ENCODE measurements at places on chromosomes 2 and 18.
A peak's percentile ranks its signal among the peaks of the same experiment; 100 is the strongest.

DNA sequence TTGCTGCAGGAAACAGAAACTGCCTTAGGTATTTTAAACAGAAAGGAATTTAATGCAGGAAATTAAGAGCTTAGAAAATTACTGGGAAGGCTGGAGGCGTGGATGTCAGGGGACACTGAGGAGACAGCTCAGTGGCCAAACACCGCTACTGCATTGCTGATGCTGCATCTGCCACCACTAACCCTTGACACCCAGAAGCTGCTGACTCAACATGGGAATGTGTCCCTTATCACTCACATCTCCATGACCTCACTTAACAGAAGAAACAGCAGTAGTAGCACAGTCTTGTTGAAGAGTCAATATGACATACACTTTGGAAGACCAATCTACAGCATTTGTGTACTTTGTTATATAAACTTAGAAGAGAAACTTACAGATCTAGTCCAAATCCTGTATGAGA, 906.1 kb downstream of the SLC4A3 start:
- peak; percentile 11 for DNase-seq

- DNase-seq: peak; percentile 68
Measured at GRCh38 chr2:225889452-225889851, 489.9 kb downstream of the NYAP2 start.

DNA sequence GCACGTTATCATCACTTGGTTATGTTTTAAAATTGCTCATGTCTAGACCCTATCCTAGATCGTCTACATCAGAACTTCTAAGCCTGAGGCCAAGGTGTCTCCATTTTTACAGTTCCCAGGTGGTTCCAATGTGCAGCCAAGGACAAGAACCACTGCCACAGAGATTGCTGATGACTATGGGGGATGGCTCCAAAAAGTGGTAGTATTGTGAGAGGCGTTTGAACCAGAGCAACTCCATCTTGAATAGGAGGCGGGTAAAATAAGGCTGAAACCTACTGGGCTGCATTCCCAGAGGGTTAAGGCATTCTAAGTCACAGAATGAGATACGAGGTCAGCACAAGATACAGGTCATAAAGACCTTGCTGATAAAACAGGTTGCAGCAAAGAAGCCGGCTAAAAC, 212.6 kb upstream of the FBXO11 start:
- no peak for DNase-seq

- peak; percentile 74 for DNase-seq
Measured at GRCh38 chr2:218257390-218257981, 3.3 kb upstream of the GPBAR1 start.

GRCh38 chr2:96500385-96501066, 4.6 kb downstream of the NEURL3 start:
- no peak for DNase-seq

GRCh38 chr2:85999061-85999831, 106.4 kb downstream of the POLR1A start:
- DNase-seq: no peak

GRCh38 chr2:231743376-231744116, 35.2 kb downstream of the PTMA start:
- peak; percentile 96 for DNase-seq

DNA sequence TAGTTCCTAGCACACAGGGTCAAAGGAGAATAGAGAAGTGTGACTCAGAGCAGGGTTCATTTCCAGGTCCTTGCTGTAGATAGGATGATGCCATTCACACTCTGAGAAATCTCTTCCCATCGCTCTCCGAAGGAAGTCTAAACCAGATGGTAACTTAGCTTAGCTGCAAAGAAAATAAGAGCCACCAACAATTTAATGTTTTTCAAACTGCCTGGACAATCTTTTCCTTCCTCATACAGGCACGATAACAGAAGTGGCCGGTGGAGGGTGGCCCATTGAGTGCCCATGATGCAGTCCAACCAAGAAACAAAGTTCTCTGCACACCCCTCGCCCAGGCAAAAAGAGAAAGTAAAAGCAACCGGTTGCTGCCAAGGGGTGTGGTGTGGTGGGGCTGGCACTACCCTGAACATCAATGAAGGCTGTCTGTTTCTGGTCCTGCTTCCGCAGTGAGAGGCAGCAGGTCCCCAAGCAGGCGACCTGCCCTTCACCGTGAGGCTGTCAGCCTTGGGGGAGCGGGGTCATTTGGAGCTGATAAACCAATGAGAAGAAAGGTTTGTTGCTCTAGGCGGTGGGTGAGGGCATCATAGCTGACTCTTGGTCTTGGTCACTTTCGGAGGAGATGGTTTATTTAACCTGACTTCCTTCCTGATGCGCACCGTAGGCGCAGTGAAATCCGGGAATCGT, 105.6 kb upstream of the CD302 start:
- DNase-seq: no peak

- no peak for DNase-seq
Measured at GRCh38 chr18:79940126-79940813, 11.2 kb downstream of the SLC66A2 start.

DNA sequence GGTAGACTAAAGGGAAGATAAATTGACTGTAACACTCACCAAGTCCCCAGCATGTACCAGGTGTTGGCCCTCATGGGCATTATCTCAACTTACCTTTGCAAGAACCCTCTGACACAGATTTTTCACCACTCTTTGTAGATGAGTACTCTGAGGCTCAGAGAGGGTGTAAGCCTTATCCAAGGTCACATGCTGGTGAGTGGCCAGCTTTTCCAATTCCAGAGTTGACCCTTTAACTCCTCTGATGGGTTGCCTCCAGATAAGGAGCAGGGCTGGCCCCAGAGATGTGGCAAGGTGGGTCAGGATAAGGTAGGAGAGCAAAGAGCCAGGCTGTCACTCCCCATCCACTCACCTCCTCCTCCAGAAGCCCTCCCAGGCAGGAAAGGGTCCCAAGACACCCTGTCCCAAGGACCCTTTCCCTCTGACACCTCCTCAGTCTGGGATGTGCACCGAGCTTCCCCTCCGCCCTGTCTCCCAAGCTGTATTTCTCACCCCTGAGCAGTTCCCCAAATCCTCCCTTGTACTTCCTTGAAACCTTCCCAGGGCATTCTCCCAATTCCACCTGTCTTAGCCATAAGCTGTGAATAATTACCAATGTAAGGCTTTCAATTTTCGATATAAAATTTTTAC, 165.9 kb downstream of the ZFP36L2 start:
- DNase-seq: no peak

- no peak for DNase-seq
Measured at GRCh38 chr2:66982766-66983165, 414.4 kb upstream of the ETAA1 start.

GRCh38 chr2:236337465-236338325, 73.5 kb upstream of the ASB18 start:
- no peak for DNase-seq

DNA sequence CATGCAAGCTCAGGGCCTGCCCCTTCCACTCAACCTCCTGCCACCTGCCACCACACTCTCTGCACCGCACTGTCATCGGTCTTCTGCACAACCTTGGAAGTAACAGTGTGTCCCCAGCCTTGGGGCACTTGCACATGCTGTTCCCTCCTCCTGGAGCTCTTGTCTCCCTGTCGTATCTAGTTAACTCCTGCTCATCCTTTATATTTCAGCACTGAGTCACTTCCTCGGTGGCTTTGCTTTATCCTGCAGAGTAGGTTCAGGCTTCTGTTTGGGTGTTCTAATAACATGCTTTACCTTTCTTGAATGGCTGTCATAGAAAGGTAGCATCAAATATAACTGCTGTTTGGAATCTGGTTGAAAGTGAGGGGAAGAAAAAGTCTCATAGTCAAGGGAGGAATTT, 25.3 kb downstream of the PAX8 start:
- DNase-seq: no peak

DNA sequence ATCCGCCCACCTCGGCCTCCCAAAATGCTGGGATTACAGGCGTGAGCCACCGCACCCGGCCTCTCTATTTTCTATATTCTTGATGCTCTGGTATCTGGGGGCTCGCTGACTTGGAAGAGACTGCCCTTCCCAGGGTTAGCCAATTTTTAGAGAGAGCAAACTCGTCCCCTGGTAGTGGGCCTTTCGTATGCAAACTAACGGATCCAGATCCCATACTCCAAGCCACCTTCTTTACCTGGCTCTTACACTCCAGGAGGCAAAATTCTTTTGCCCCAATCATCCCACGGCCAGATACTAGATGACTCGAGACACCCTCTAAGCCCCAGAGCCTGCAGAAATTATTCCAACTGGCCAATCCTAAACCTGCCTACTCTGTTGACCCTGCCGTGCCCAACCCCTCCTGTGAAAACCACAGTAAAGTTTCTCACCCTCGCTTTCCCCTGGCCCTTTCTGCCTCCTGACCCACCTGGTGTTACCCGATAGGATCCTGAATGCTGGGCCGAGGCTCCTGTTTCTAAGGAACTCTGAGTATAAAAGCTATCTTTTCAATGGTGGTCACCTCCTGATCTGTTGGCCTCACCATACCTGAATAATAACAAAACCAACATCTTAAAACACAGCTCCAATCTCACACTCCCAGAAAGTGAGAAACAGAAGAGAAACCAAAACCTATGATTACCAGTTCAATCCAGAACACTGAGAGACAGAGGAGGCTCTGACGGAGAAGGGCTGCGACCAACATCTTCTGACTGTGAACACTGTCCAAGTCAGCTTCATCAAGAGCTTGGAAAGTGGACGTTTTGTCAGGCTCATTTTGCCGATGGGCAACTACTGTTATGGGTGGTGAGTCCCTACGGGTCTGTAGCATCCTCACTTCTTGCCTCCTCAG, 57.6 kb upstream of the ZNF532 start:
- no peak for DNase-seq

DNA sequence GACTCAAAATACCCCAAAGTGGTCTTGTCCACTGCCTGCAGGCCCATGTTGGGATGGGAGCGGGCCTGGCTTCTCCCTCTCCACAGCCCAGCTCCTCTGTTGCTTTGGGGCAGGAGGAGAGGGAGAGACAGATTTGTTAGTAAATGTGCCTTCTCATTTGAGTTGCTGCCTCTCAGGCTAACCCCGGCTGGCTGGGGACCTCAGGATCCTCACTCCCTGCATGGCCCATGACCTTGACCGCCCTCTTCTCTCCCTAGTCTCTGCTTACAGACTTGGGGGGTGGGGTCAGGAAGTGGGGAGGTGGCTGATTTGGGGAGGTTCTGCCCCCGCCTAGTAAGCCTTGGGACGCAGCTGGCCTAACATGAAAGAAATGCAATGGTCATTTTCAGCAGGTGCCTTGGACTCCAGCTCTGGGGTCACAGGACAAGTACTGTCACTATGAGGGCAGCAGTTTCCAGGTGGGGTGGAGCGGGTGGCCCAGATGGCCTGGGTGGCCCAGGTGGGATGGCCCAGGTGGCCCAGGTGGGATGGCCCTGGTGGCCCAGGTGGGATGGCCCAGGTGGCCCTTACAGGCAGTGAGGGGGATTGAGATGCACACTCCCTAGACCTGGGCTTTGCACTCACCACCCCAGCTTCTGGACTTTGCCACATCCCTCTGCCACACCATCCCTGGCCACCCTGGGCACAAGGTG, 24.1 kb downstream of the HJURP start:
- DNase-seq: no peak

GRCh38 chr2:41460661-41461060, 587.2 kb upstream of the PKDCC start:
- no peak for DNase-seq

DNA sequence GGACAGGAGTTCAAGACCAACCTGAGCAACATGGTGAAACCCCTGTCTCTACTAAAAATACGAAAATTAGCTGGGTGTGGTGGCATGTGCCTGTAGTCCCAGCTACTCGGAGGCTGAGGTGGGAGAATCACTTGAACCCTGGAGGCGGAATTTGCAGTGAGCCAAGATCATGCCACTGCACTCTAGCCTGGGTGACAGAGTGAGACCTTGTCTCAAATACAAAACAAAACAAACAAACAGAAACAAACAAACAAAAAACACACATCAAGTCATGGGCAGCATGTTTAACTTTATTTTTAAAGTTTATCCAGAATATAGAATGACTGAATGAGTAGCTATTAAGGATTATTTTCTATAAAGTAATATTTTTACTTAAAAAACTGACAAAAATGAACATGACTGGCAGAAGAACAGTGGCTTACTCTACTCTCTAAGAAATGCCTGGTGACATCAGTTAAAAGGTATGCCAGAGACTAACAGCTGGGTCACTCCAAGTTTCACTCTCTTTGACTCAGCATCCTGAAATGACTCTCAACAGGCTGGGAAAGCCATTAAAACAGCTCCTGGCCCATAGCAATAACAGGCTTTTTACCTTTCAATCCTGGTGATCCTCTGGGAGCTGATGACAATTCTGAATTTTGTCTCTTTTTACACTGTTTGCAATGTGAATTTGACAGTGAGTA, 281.6 kb upstream of the STON1 start:
- peak; percentile 8 for DNase-seq

- DNase-seq: no peak
Measured at GRCh38 chr18:41724195-41724594, 230.8 kb upstream of the PIK3C3 start.

- no peak for DNase-seq
Measured at GRCh38 chr2:67896476-67896875, 166.3 kb downstream of the C1D start.

GRCh38 chr2:58992062-58992706, 751.1 kb upstream of the FANCL start:
- DNase-seq: no peak

DNA sequence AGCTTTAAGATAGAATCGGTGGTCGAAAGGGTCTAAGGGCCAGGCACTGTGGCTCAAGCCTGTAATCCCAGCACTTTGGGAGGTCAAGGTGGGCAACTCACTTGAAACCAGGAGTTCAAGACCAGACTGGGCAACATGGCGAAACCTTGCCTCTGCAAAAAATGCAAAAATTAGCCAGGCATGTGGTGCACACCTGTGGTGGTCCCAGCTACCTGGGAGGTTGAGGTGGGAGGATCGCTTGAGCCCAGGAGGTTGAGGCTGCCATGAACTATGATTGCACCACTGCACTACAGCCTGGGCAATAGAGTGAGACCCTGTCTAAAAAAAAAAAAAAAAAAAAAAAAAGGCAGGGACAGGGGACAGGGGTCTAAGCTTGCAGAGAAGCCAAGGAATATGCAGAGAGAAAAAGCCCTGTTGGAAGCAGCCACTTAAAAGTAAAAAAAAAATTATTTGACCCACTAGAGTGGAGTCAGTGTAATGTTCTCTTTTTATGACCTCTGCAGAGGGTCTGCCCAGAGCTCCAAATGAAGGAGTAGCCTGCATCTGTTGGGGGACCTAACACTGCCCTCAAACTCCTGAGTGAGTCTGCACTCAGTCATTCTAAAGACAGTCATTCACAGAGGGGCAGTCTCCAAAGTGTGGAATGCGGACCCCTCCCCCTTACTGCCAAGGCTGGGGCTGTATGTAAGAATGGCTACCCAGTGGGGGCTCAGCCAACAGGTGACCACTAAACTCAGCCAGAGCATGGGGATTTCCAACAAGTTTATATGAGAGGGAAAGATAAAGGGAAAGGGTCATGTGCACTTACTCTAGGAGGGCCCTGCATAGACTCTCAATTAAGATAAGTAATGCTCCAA, 118.5 kb upstream of the CDCA7 start:
- DNase-seq: no peak

GRCh38 chr2:71226096-71226964, 573 bp downstream of the PAIP2B start:
- DNase-seq: peak; percentile 8
